ENCODE measurements at places on chromosomes 6 and 20.

DNA sequence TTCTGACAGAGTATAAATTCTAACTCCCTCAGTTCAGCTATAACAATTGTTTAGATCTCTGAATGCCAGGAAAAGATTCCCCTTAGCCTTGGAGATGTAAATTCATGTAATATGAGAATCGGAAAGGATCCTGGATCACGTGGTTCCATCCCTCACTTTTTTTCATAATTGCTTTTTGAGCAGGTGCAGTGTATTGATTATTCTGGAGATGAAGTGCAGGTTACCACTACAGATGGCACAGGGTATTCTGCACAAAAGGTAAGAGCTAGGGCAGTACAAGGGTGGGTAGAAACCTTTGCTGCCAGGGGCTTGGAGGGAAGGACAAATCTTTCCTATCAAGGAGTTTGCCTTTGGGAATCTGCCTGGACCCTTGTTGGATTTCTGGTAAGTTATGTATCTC lies 52.7 kb downstream of the KDM1B start:
- DNase-seq, result no peak

DNA sequence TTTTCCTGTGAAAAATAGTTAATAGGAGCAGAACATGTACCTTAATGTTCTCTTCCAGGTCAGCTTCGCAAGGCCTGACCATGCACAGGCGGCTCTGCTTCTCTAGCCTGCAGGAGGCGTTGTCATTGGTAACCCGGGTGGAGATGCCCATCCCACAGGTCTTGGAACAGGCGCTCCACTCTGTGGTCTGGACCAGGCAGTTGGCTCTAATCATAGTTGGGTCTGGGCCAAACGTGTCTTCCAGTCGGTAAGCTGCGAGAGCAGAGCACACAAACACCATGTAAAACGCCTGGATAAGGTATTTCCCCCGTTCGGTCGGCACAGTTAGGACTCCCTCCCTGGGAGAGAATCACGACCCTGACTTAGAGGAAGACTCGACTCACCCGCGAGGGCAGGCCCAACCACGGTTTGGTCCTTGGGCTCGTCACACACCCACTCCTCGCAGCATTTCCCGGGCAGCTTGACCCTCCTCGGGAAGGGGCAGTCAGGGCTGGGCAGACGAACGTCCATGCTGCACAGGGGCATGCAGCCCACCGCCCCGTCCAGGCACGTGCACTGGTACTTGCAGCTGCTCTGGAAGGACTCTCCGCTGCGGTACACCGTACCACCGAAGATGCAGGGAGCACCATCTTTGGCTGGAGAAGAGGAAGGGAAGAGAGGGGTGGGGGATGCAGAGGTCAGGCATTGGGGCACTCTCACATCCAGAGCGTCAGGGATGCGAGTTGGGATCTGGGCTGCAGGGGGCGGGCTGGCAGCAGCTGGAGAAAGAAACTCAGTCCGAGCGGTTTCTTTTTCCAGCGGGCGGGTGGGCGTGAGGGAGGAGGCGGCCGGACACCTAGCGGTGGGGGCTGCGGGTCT lies 1.0 kb downstream of the CCN2 start:
- peak; percentile 92 for DNase-seq

GRCh38 chr20:63234693-63235398 lies 859 bp upstream of the BIRC7 start:
- no peak for DNase-seq

DNA sequence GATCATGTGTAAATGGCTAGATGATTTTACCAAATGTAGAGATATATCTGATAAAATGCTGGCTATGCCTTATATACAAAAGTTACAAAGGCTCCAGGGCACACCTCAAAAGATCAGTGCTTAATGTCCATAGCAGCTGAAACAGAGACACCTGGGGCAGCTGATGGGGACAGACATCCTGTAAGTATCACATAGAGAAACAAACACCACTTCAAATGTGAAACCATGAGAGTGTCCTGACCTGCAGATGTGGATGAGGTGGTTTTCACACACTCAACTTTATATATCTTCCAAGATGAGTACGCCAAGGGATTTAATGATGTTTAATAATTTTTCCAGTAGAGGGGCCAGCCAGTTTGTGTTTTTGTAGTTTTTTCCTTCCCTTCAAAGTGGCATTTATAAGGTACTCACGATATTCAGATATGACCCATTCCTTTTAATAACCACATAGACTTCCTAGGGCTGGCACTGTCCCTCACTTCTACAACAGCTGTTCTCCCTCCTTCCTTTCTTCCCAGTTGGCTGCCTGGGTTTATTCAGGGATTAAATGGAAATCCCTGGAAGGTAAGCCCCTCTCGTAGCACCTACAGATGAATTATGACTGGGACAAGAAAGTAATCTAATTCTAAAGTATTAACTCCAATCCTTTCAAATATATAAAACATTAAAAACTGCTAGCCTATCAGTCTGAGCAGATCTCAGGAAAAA lies 50.3 kb upstream of the MCM9 start:
- DNase-seq, result no peak

DNA sequence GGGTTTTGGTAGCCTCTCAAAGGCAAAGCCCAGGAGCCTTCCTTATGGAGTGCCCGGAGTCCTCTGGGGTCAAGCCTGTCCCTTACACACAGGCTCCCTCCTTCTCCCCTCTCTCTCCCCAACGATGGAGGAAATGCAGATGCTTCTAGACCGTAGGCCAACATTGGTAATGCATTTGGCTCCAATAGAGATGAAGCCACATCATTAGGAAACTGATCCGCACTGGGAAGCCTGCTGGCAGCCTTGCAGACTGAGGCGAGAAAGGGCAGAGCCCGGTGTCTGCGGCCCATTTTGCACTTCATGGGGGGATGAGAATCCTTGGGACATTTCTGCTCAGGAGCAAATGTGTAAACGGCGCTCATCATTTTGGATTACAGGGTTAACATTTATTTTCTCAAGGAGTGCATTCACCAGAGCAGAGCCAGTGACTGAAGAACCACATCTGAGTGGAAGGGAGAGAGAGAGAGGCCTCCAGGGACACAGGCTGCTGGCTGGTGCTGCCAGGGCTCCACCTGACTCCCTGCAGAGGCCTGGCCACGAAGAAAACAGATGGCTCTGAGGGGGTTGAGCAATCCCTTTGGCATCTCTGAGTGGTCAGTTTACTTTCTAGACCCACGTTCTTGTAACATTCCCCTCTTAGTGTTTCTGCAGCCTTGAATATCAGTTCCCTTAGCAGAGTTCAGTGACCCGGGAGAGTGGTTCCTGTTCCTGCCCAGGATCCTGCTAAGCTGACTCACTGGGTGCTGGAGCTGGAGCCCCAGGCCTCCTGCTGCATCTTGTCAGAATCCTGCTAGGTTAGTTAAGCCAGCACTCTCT lies 4.4 kb upstream of the CST3 start:
- DNase-seq, result peak; percentile 32

- DNase-seq, result no peak
Measured at GRCh38 chr6:2663123-2663522, 87.6 kb downstream of the MYLK4 start.

GRCh38 chr6:125231574-125232343 lies 70.0 kb downstream of the HDDC2 start:
- no peak for DNase-seq

- DNase-seq, result no peak
Measured at GRCh38 chr6:166529586-166529985, 56.9 kb downstream of the RAMACL start.

- peak; percentile 50 for DNase-seq
Measured at GRCh38 chr6:143061597-143062385, 1.1 kb downstream of the AIG1 start.

GRCh38 chr6:158242071-158242606 lies 70.1 kb upstream of the TULP4 start:
- DNase-seq, result no peak

- no peak for DNase-seq
Measured at GRCh38 chr6:46010771-46011170, 4.9 kb downstream of the CLIC5 start.

- DNase-seq, result no peak
Measured at GRCh38 chr6:23371132-23371915, 754.7 kb upstream of the NRSN1 start.

- DNase-seq, result no peak
Measured at GRCh38 chr20:59688999-59689398, 84.7 kb downstream of the PHACTR3 start.

- DNase-seq, result no peak
Measured at GRCh38 chr6:13992417-13993055, 67.8 kb downstream of the RNF182 start.

GRCh38 chr20:41693136-41693979 lies 75.2 kb upstream of the CHD6 start:
- peak; percentile 96 for DNase-seq

DNA sequence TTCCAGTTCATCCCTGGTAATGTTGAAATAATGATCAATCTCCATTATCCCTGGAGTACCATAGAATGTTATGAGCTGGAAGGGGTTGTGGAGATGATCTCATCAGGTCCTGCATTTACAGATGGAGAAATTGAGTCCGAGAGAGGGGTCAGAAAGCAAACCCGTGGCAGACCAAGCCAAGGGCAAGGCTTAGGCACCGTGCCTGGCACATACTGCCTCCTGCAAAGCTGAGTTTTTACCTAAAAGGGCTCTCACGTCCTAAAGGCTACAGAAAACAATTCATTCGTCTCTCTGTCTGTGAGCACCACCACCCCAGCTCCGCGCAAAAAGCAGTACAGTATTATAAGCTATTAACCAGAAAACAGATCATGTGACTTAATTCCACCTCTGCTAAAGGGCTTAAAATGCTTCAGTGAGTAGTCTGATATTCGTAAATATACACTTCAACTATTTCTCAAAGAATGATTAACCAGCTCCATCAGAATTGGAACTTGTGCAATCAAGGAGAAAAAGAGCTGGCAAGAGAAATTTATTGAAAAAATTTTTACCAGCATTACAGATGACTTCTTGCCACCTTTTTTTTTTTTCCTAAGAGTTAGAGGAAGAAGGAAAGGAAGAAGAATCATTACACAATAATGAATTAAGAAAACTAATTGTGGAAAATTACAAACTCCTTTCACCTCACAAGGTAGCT lies 3.4 kb upstream of the PARD6B start:
- DNase-seq, result peak; percentile 84

DNA sequence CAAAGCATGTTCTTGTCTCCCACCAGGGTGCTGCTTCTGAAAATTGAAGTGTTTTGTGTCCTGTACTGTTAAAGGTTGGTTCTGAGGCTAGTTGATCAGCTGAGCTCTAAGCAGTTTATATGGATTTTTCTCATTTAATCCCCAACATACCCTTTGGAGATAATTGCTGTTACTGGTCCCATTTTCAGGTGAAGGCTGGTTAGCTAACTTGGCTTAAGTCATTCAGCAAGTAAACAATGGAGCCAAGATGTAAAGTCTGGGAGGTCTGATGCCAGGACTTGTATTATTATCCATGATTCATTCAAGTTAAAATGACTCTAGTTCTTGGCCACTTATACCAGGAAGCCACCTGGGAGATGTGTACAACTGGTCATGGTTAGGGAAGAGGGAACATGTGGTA lies 42.5 kb upstream of the FERMT1 start:
- peak; percentile 17 for DNase-seq

DNA sequence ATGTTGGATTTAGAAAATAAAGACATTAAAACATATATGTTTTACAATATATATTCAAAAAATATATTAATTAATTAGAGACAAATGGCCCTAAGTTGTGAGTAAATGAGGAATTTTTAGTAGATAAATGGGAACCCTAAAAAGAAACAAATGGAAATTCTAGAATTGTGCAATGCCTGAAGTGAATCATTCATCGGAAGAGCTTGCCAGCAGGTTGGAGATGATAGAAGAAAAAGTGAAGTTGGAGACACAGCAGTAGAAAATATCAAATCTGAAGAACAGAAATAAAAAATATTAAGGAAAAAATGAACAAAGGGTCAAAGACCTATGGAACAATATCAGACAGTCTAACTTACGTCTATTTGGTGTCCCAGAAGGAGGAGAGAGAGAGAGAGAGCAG lies 109.4 kb upstream of the NEDD9 start:
- no peak for DNase-seq

DNA sequence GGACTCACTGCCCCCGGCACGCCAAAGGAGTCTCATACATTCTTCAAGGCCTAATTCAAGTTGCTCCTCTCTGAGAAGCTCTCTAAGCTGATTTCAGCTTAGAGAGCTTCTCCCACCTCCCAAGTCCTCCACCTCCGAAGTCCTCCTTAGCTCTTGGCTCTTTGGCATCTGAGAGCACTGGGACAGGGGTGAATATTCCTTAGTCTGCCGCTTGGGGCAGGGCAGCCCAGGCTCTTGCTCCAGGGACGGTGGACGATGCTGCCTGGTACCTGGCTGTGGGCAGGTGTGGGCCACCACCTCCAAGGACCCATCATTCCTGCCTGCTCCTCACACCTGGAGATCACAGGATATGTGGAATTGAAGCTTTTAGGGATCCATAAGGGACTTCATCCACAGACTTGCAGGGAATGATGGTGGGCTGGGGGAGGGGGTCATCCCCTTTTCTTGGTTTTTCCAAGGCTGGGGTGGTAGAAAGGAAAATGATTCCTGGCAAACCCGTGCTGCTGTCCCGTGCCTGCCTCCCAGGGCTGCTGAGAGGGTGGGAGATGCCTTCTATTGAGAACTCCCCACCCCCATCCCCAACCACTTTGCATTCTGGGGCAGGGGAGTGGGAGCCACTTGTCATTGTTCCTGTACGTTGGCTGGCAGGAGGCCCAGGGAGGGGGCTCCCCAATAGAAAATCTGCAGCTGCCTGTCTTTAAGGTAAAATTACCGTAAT lies 57.4 kb downstream of the ARHGAP40 start:
- DNase-seq, result no peak

DNA sequence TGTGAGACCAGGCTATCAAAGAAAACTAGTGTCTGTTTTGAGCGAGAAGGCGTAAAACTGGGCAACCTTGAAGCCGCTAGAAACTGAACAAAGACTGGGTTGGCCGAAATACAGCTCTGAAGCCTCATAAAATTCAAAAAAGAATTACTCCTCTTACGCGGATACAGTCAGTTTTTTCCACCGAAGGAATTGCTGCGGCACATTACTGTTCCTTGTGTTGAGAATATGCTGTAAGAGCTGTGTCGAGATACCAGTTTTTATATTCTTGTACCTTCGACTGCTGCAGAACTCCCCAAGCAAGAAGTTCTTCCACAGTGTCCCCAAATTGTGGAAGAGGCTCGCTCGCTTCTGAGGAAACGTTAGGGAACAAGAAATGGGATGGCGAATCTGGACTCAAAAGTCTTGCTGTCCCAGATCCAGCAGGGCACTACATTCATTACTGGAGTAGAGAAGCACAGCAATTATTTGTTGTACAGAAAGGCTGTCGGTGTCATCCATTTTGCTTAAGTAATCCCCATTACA lies 523 bp upstream of the COX7A2 start:
- no peak for DNase-seq

- peak; percentile 64 for DNase-seq
Measured at GRCh38 chr20:6142348-6142993, 19.6 kb upstream of the FERMT1 start.

DNA sequence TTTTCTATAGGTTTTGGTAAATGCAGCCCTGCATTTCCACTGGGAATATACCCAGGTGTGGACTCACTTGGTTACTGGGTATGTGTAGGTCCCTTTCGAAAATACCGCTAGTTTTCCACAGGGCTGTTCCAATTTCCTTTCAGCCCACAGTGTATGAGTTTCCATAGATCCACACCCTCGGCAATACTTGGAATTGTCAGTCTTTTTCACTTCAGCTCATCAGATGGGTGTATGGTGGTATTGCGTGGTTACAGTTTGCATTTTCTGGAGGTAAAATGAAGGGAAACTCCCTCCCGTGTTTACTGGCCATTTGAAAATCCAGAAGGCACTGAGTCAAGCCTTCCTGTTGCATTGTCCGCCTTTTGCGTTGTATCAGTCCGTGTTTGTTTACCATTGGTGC lies 453.6 kb downstream of the CDH26 start:
- DNase-seq, result no peak

GRCh38 chr20:50891138-50891537 lies 40.1 kb downstream of the ADNP start:
- DNase-seq, result no peak
